ENCODE measurements at places on chromosomes 16 and 17.
A peak's percentile ranks its signal among the peaks of the same experiment; 100 is the strongest.

- DNase-seq: no peak
Measured at GRCh38 chr16:54652201-54652770, 278.4 kb upstream of the IRX5 start.

- DNase-seq: no peak
Measured at GRCh38 chr16:83859265-83859664, 39.6 kb upstream of the MLYCD start.

DNA sequence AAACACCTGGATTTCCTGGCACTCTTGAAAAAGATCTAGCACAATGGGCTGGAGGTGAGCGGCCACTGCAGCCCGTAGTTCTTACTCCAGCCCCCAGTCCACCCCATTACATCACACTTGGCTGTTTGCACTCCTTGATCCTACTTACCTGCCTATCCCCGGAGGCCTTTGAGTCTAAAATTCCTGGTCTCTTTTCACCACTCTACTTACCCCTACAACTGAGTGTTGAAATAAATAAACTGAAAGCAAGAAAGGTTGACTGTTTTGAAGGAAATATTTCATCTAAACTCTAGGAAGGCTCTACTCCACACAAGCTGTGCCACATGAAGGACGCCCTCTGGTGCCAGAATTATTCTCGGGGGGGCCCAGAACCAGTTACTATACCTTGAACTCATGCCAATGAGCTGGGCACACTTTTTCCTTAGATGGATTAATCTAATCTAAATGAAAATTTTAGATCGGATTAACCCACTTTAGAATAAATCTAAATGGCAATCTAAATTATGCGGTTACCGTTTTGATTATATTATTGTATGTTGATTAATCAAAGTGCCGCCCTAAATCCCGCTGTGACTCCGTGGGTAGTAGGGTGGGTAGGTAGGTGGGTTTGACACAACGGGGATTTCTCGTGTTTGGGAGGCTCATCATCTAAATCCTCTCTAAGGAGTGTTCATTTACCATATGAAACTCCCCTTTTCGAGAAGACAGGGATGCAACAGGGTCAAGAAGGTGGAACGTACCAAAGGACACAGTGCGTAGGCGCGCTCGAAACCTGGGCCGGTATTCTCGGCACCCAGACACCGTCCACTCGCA, 651 bp upstream of the EIF1 start:
- peak; percentile 46 for DNase-seq

- no peak for DNase-seq
Measured at GRCh38 chr17:19743101-19744100, 4.7 kb downstream of the ALDH3A1 start.

- no peak for DNase-seq
Measured at GRCh38 chr16:52526116-52526828, 20.7 kb downstream of the TOX3 start.

DNA sequence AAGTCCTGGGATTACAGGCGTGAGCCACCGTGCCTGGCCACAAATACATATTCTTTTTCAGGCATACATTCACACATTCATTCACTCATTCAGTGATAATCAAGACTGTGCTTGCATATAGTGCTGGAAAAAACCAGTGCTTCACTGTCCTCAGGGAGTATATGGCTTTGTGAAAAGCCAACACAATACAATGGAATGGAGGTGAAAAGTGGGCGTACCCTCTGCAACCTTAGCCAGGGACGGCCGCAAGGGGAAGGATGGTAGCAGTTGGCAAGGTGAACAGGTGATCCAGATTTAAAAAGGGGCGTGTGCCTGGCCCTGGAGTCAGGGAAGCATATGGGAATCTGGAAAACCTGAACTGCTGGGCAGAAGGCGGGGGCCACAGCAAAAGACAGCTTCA, 18.1 kb upstream of the GAN start:
- DNase-seq: no peak

DNA sequence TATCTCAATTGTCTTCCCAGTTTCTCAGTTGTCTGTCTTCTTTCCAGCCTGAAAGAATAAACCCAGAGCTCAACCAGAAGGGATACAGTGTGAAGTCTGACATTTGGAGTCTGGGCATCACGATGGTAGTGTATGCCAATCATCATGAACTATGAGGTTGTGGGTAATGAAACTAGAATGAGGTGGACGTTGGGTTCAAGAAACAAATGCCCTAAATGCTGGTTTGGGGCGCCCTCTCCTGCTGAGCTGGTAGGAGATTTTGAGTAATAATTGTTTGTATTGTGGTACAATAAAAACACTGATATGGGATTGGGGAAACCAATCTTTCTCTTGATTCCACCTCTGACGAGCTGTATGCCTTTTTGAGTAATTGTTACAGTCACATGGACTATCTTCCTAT, 110.4 kb downstream of the MAP2K6 start:
- no peak for DNase-seq

DNA sequence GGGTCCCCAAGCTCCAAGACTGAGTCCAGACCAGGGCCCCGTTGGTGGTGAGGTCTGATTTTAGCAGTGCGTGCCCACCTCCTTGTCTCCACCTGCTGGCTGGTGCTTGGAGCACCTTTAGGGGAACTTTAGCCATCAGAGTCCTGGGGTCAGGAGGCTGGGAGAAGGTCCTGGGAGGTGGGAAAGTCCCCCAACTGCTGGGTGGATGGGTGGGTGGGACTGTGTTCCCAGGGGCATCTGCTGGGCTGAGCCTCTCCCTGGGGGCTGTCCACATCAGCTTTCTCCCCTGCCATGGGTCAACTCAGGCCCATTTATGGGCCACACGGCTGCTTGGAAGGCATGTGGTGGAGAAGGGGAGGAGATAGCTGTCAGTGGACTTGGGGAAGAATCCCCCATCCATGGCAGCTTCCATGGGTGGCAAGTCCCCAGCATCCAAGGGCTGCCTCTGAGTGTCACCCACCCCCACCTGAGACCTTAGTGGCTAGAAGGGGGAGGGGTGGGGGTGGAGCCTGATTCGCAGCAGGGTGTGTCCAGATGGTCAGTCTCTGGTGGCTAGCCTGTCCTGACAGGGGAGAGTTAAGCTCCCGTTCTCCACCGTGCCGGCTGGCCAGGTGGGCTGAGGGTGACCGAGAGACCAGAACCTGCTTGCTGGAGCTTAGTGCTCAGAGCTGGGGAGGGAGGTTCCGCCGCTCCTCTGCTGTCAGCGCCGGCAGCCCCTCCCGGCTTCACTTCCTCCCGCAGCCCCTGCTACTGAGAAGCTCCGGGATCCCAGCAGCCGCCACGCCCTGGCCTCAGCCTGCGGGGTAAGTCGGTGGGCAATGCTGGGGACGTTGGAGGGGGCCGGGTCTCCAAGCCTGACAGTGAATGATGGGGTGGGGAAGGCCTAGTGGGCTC, at the start of gene TRPV2:
TSS of gene TRPV2 (plus strand) at position 541 of the 894 bp plus-strand sequence. CDS start 2,098 bp downstream, outside the sequence.
- DNase-seq: no peak

DNA sequence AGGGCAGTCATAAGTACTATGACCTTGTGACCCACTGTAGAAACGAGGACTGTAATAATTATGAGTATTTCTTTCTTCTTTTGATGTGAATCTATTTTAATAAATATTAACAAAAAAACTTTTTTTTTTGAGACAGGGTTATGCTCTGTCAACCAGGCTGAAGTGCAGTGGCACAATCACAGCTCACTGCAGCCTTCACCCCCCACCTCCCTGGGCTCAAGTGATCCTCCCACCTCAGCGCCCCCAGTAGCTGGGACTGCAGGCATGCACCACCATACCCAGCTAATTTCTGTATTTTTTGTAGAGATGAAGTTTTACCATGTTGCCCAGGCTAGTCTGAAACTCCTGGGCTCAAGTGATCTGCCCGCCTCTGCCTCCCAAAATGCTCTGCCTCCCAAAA, 32.6 kb downstream of the SCPEP1 start:
- no peak for DNase-seq

- no peak for DNase-seq
Measured at GRCh38 chr17:15892731-15893657, 51.9 kb upstream of the ADORA2B start.

DNA sequence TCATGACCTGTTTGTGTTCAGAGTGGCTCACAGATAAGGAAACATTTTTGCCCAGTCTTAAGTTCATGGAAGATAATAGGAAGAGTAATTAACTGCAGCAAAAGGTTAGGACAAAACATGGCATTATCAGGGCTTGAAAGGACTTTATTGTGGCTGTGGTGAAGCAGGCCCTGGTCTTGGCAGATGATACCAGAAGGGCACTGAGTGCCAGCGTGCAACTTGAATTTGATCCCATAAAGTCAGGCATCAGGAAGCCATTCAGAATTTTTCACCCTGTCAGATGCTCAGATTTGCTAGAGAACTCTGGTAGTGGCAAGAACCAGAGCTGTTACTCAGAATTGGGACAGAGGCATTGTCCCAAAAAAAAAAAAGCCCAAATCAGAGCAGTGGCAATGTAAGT, 11.2 kb upstream of the COG7 start:
- no peak for DNase-seq

- DNase-seq: no peak
Measured at GRCh38 chr16:50338371-50339231, 30.2 kb downstream of the BRD7 start.

- DNase-seq: no peak
Measured at GRCh38 chr17:40338058-40338457, 26.5 kb downstream of the GJD3 start.

DNA sequence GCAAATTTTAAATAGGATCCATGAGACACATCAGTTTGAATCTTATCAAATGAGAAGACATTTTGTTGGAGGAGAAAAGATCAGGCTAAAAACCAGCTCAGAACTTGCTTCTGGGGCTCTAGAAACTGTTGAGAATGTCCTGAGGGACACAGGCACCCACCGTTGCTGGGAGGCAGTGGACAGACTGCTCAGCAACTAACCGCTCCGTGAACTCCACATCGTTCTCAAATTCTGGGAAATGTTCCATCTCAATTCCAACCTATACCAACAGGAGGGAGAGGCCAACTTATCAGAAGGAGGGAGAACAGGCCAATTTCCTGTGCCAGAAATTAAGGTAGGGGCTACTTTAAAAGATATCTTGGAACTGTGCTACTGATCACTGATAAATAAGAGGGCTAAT, 8.3 kb downstream of the TAT start:
- DNase-seq: no peak

- no peak for DNase-seq
Measured at GRCh38 chr17:27888945-27889344, 4.2 kb downstream of the LYRM9 start.

- DNase-seq: no peak
Measured at GRCh38 chr17:46785696-46786095, 32.8 kb downstream of the WNT3 start.

DNA sequence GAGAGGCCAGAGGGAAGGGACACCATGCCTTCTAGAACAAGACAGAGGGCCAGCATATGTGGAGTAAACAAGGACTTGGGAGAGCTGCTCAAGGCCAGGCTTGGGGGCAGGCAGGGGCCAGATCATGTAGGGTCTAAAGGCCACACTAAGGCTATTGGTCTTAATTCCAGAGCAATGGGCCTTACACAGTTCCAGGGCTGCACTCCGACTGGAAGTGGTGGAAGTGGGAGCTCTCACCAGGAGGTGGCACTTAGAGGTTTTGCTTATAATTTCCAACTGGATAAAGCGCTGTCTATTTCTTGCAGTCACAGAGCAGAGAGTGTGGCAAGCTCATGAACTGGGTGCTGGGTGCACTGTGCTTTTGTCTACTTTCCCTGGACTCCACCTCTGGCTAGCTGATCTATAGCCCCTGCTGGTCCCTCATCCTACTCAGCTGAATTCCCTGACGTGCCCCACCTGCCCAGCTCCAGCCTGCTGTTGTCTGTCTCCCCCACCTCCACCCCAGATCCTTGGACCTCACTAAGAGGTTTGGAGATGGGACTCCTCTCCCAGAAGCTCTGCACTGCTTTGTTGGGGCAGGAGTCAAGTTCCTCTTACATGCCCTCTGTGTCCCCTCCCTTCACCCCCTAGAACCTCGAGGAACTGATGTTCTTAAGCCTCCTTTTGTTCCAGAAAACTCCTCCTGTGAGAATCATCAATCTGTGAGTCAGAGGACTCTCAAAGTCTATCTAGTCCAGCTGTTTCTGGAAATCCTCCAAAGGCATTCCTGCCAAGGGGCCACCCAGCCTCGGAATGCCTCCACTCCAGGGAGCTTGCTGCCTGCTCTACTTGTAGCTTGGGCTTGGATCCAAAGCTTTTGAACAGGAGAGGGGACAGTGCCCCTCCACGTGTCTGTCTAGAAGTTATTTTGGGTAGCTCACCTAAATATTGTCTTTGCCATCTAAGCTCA, 48.1 kb upstream of the KSR1 start:
- no peak for DNase-seq

DNA sequence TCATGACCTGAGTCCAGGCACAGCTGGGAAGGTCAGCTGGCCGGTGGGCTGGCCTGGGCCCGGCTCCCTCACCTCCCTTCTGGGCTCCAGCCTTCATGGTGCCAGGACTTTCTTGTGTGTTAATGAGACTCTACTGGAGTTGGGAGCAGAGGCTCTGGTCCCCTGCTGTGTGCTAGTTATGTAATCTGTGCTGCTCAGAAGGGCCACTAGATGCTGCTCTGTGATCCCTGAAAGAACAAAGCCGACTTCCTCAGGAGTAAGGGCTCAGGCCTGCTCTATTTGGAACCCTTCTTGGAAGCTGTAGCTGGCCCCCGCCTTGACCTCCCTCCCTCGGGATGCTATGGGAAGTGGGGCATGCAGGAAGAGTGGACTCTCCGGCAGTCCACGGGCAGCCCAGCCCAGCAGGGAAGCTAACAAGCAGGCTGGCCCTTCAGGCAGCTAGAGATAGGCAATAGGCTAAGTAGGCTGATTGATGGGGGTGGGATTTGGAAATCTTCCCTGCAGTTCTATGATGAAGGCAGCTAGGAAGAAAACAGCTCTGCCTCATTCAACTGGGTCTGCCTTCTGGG, 3.3 kb upstream of the CDK5R1 start:
- DNase-seq: no peak

GRCh38 chr16:85619101-85619891, 6.2 kb downstream of the GSE1 start:
- no peak for DNase-seq

All from activated T-cell treated with anti-CD3 and anti-CD28 coated beads for 1 hour (primary cell).